Omental fat pad (tissue), 4 donors: ENCODE measurements at places on chromosomes 11 and 22.

- DNase-seq: no peak
Observed at GRCh38 chr11:16365581-16366228, 9.4 kb upstream of the SOX6 start.

DNA sequence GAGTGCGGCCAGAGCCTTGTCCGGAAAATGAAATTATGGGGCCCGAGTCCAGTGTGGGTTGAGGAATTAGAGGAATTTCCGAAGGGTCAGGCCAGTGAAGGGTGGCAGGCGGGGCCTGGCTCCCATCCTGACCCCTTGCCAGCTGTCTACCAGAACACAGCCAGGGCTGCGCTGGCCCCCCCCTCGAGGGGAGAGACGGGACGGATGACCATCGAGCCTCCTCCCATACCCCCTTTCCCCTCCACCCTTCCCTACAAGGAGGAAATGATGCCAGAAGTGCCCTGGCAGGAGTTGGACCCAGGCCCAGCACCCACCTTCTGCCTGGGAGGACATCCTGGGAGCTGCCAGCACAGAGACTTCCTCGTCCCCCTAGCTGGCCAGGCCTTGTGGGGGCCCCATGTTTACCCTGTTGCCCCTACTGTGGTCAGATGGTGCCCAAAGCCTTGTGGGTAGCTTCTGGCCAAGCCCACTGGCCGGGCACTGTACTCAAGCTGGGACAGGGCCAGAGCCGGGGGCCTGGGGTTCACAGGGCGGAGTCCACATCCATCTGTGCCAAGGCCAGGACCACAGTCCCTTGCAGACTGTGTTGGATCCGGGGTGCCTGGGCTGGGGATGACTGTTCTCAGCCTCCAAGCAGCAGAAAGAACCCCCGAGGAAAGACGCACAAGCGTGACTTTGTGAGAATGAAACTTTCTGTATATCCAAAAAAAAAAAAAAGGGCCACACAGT, 20.8 kb downstream of the ARVCF start:
- no peak for DNase-seq

DNA sequence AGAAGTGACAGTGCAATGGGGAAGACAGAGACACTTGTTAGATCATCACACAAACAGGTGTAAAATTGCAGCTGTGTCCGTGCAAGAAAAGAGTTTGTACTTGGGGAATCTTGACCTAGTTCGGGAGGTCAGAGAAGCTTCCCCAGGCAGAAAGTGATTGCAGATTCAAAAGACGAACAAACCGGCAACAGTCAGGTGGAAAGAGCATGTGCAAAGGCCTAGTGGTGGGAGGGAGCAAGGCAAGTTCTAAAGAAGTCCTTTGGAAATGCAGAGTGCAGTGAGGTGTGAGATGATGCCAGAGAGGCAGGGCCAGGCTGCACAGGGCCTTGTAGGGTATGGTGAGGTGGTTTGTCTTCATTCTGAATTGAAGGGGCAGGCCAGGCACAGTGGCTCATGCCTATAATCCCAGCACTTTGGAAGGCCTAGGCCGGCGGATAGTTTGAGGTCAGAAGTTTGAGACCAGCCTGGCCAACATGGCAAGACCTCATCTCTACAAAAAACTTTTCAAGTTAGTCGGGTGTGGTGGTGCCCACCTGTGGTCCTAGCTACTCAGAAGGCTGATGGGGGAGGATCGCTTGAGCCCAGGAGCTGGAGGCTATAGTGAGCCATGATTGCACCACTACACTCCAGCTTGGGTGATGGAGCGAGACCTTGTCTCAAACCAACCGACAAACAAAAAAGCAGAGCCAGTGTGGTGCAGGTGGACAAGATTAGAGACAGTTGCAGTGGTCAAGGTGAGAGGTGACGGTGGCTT, 1.9 kb upstream of the ESS2 start:
- no peak for DNase-seq

DNA sequence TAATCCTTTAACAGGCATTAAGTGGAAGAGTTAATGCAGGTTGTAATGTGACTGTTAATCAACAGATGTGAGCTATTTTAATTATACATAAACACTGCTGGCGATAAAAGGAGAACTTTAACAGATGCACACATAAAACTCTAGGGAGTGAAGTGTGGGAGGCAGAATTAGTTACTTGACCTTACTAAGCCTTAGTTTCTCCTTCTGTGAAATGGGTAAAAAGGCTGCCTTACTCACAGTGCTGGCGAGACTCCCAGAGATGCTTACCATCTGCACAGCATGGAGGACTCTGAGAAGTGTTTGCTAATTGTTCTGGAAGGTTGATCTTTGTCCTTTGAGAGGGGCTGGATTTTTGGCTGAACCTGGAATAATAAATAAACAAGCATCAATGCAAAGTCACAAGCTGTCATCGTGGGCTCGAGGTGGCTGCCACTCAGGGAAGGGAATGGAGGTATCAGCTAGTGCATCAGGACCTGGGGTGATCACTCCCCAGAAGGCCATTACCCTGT, 58.6 kb upstream of the MPEG1 start:
- DNase-seq: no peak

DNA sequence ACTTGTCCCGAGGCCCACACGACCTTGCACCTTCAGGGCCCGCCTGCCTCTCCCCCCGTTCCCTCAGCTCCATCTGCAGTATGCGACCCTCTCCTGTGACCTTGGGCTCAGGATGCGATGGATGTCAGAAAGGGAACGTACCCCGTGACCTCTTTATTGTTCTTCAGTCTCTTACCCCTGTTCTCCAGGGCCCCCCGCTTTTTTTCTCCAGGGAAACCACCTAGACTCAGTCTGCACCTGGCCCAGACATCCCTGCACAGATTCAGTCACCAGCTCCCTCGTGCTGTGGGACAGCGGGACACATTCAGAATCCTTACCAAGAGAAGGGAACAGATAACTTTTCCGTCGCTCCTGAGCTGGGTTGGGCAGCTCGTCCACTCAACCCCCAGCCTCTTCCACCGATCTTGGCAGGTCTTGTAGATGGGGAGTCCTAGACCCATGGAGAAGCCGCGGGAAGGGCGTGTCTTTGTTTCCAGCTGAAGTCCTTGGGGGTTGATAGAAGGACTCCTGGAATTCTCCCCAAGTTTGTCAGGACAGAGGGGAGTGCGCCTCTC, 1.4 kb upstream of the PHOX2A start:
- DNase-seq: no peak
